Endothelial cell (in vitro differentiated cells): ENCODE measurements at places on chromosomes 12 and 14. TPM values are rescaled to one million over a fixed set of nuclear protein-coding genes. Genes with fewer than 3 reads are reported as not detected.

GRCh38 chr14:101467181-101467926 is 93.9 kb upstream of the DIO3 start:
- no peak for DNase-seq

GRCh38 chr12:5584412-5585175 is 152.7 kb downstream of the NTF3 start:
- no peak for DNase-seq

DNA sequence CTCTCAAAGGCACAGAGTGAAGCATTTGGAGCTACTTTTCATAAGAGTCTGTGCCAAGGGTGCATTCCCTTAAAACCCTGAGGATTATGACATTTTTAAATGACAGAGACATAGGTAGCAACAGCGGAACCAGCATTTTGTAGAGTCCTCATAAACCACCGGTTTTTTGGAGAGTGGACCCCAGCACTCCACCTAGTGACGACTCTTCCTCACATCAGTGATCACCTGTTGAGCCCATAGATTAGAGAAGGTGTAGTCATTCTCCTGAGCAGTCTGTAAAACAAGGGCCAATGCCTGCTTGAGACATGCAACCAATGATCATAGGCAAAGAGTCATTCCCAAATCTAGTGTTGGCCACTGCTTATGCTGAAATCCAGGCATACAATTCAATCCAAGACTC is 399.1 kb downstream of the GXYLT1 start:
- DNase-seq = no peak

IL22 gene
- not detected for total RNA-seq
